Endothelial cell (in vitro differentiated cells): ENCODE measurements at places on chromosomes 12 and 14. TPM values are rescaled to one million over a fixed set of nuclear protein-coding genes. Genes with fewer than 3 reads are reported as not detected.

DNA sequence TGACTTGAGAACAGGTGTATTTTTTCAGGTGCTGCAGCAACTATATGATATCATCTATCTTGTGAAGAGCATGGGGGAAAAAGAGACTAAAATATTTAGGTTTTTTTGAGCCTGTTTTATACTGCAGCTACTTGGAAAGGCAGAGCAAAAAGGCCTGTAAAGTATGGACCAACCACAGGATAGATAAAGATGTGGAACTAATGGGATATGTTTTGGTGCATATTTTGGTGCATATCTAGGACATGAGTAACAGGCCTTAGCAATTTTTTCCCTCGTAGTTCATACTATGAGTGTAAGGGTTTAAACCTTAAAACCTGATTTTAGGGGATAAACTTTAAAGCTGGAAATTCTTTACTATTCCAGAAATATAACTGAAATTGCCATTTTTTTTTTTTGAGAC lies 6.0 kb upstream of the GTSF1 start:
- no peak overlapping the region for H3K4me3 ChIP-seq
- no peaks in the 10 kb centered on the region for H3K36me3 ChIP-seq
- DNase-seq: no peak
- no peaks in the 10 kb centered on the region for H3K27me3 ChIP-seq
- H3K4me1 ChIP-seq: peaks cover 6% of the 10 kb centered on the region

GRCh38 chr14:66596241-66596985 lies 88.5 kb downstream of the GPHN start:
- H3K27ac ChIP-seq: no peak overlapping the region
- no peaks in the 10 kb centered on the region for H3K4me1 ChIP-seq
- peaks cover 9% of the 10 kb centered on the region for H3K36me3 ChIP-seq

DNA sequence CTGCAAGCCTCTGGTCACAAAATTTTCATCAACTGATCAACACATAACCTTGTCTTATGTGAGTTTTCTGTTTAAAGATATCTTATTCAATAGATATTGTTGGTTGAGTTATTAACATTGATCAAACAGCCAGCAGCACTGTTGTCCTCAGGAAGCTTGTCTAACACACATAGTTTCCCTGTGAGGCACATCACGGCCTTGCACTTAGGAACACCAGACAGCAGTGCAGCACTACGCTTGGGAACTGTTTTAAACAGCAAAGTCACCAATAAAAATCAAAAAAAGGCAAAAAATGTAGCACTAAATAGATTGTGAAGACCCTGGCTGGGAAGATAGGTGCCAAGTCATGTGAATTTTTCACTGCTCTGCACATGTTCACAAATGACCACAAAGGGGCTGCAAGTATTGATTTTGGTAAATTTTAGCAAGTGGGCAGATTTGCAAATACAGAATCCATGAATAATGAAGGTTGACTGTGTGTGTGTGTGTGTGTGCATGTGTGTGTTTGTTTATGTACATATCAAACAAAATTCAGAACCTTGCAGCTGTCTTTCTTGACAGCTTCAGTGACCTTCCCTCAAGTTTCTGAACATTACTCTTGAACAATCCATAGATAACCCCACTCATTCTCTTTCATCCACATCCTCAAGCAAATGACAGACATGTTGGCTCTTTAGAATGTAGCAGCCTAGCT lies 28.9 kb downstream of the VDR start:
- H3K27me3 ChIP-seq: no peaks in the 10 kb centered on the region
- peaks cover 5% of the 10 kb centered on the region for H3K4me1 ChIP-seq
- peaks cover 15% of the 10 kb centered on the region for H3K36me3 ChIP-seq
- no peak for DNase-seq

DNA sequence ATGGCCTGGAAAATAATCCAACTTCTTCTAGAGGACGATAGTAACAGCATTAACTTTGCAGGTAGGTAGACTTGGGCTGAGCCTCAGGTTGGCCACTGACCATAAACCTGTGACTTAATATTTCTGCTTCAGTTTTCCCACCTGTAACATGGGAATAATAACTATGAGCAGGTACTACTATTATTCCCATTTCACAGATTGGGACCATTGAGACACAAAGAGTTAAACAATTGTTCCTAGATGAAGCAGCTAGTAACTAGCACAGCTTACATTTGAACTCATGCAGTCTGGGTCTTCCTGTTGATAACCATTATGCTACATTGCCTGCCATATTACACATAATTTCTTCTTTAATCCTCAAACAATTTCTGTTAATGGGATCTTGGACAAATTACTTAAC lies 217.7 kb downstream of the NUAK1 start:
- DNase-seq: no peak
- no peak overlapping the region for H3K27ac ChIP-seq
- no peak overlapping the region for H3K4me3 ChIP-seq
- H3K27me3 ChIP-seq: no peaks in the 10 kb centered on the region
- no peaks in the 10 kb centered on the region for H3K36me3 ChIP-seq

GRCh38 chr14:61505815-61506809 lies 184.7 kb downstream of the PRKCH start:
- H3K36me3 ChIP-seq: no peaks in the 10 kb centered on the region
- no peak overlapping the region for H3K4me3 ChIP-seq
- H3K4me1 ChIP-seq: peaks cover 20% of the 10 kb centered on the region

The TAS2R14 gene
- total RNA-seq: 2.0 TPM

GRCh38 chr12:25745281-25745680 lies 192.2 kb upstream of the LMNTD1 start:
- H3K27ac ChIP-seq: no peak overlapping the region
- H3K27me3 ChIP-seq: no peaks in the 10 kb centered on the region
- peaks cover 3% of the 10 kb centered on the region for H3K4me1 ChIP-seq
- H3K36me3 ChIP-seq: no peaks in the 10 kb centered on the region
- no peak overlapping the region for H3K4me3 ChIP-seq

GRCh38 chr12:118359541-118359915 lies 13.2 kb downstream of the TAOK3 start:
- DNase-seq: no peak
- H3K27ac ChIP-seq: no peak overlapping the region
- H3K36me3 ChIP-seq: no peaks in the 10 kb centered on the region
- peaks cover 18% of the 10 kb centered on the region for H3K4me1 ChIP-seq
- H3K4me3 ChIP-seq: no peak overlapping the region

- peak; percentile 5 for DNase-seq
- peak overlapping the region; percentile 48 for H3K27ac ChIP-seq
- H3K27me3 ChIP-seq: peaks cover 6% of the 10 kb centered on the region
- peaks cover 17% of the 10 kb centered on the region for H3K4me1 ChIP-seq
- H3K4me3 ChIP-seq: peak overlapping the region; percentile 96
- peaks cover 4% of the 10 kb centered on the region for H3K36me3 ChIP-seq
These were observed 1.0 kb upstream of the TBK1 start for GRCh38 chr12:64450711-64451486.

The TMEM132D gene
- total RNA-seq: not detected

The RNASE3 gene
- not detected for total RNA-seq

DNA sequence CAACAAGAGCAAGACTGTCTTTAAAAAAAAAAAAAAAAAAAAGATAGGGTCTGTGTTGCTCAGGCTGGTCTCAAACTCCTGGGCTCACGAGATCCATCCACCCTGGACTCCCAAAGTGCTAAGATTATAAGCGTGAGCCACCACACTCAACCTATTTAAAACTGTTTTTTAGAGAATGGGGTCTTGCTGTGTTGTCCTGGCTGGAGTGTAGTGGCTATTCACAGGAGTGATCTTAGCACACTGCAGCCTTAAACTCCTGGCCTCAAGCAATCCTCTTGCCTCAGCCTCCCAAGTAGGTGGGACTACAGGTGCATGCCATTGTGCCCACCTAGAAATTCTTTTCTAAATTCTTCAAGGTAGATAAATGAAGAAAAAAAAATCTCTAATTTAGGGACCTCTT lies 7.6 kb downstream of the COQ10A start:
- H3K4me3 ChIP-seq: no peak overlapping the region
- DNase-seq: no peak
- H3K27me3 ChIP-seq: no peaks in the 10 kb centered on the region
- no peak overlapping the region for H3K27ac ChIP-seq
- no peaks in the 10 kb centered on the region for H3K4me1 ChIP-seq

DNA sequence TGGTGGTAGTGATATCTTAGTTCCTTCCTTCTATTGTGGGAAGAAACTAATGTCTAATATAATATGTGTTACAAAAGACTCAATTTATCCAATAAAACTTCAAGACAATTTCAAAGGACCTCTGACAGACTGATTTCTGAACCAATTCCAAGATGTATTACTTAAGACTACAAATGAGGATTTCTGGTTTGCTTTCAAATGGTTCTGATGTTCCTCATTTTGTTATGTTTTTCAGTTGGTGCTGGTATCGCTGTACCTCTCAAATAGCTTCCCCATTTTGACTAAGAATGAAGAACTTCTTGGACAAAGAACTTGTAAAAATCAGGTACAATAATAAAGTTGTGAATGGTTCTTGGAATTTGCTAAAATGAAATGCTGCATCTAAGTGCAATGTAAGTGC lies 19.4 kb upstream of the MBIP start:
- H3K4me1 ChIP-seq: no peaks in the 10 kb centered on the region
- H3K27me3 ChIP-seq: peaks cover 2% of the 10 kb centered on the region
- H3K27ac ChIP-seq: no peak overlapping the region
- H3K4me3 ChIP-seq: no peak overlapping the region
- no peak for DNase-seq

The CCDC197 gene
- total RNA-seq: not detected

The FIGNL2 gene
- 42.0 TPM for total RNA-seq

The CLEC4C gene
- not detected for total RNA-seq

GRCh38 chr12:120421701-120422100 lies 16.2 kb upstream of the COX6A1 start:
- no peak overlapping the region for H3K27ac ChIP-seq
- H3K27me3 ChIP-seq: peaks cover under 1% of the 10 kb centered on the region
- no peaks in the 10 kb centered on the region for H3K4me1 ChIP-seq
- no peak for DNase-seq
- H3K4me3 ChIP-seq: no peak overlapping the region
- H3K36me3 ChIP-seq: no peaks in the 10 kb centered on the region

DNA sequence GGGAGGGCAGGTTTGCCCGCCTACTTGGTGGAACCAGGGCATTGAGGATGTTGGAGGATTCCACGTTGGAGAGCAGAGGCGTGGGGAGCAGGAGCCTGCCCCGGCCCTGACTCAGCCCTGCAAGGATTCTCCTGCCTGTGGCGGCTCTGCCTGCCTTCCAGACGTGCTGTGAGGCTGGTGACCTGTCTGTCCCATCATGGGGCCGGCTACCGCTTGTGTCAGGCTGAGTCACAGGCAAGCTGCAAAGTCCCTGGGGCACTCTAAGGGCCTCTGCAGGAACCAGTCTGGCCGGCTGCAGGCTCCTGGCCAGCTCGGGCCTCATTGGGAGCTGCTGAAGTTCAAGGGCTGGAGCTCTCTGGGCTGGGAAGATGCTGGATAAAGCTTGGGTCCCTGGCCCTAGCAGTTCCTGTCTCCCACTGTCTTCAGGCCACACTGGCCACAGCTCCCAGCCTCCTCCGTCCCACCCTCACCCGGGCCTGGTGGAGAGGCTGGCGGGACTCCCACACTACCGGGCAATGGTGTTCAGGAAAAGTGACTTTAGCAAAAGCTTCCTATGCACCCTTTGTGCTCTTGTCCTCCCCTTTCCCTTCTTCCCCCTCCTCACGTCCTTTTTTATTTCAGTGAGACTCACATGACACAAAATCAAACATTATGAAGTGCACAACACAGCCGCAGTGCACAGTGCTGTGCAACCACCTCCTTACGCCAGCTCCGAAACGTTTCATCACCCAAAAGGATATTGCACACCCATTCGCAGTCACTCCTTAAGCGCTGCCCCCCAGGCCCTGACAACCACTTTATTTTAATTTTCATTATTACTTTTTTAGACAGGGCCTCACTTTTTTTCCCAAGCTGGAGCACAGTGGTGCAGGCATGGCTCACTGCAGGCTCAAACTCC lies 22.0 kb upstream of the ULK1 start:
- peaks cover 10% of the 10 kb centered on the region for H3K27me3 ChIP-seq
- H3K27ac ChIP-seq: no peak overlapping the region
- DNase-seq: no peak
- H3K36me3 ChIP-seq: peaks cover 3% of the 10 kb centered on the region

The CMTM5 gene
- 0.26 TPM for total RNA-seq

DNA sequence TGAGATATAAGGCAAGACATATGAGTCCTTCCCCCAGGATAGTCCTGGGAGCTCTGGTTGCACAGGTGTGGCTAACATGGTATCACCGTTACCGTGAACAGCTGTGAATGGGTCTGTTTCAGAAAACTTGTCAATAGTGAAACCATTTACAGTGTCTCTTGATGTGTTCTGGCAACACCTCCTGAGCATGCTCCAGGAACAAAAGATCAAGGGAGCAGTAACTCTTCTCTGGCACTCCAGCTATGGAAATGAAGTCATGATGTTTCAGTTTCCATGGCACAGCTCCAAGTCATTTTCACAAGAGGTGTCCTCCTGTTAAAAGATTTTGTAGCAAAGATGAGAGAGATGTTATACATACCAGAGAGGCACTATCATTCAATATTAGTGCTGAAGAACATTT lies 253.7 kb downstream of the SNAPC1 start:
- no peaks in the 10 kb centered on the region for H3K4me1 ChIP-seq
- H3K27me3 ChIP-seq: peaks cover 3% of the 10 kb centered on the region
- H3K27ac ChIP-seq: no peak overlapping the region
- no peak for DNase-seq
- H3K36me3 ChIP-seq: no peaks in the 10 kb centered on the region

GRCh38 chr12:88336076-88336739 lies 194.1 kb downstream of the TMTC3 start:
- no peaks in the 10 kb centered on the region for H3K36me3 ChIP-seq
- no peak overlapping the region for H3K27ac ChIP-seq
- H3K4me1 ChIP-seq: no peaks in the 10 kb centered on the region
- H3K4me3 ChIP-seq: no peak overlapping the region

GRCh38 chr12:111220363-111220762 lies 148.5 kb downstream of the PHETA1 start:
- H3K36me3 ChIP-seq: no peaks in the 10 kb centered on the region
- H3K27ac ChIP-seq: no peak overlapping the region
- no peaks in the 10 kb centered on the region for H3K27me3 ChIP-seq
- no peak for DNase-seq

DNA sequence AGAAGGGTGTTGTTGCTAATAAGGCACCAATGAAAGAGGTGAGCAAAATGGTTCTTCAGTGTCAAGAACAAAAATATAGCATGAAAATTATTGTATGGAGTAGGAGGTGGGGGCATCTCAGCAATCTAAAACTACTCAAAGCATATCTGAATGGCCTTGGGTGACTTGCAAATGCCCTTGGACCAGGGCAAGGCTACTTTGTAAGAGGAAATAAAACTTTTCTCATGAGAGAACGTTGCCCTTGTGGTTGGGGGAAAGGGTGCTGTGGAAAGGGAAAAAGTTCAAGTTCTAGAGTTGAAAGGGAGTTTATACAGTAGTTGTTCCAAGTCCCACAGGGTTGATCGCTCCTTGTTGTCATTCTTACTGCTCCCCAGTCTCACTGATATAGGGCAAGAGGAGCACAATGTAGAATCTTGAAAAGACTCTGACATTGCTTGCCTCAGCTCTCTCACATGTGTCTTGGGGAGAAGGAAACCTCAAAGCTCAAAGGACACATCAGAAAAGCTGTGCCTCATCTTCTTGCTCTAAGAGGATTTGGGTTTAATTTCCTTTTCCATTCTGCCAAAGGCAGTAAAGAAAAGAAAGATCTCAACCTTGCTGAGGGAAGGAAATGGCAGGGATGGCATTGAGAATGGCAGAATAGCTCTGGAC lies 270.5 kb downstream of the DUSP6 start:
- peaks cover 48% of the 10 kb centered on the region for H3K4me1 ChIP-seq
- H3K36me3 ChIP-seq: no peaks in the 10 kb centered on the region
- H3K27me3 ChIP-seq: peaks cover 3% of the 10 kb centered on the region
- no peak for DNase-seq
